ENCODE measurements at places on chromosomes 7 and 10.

DNA sequence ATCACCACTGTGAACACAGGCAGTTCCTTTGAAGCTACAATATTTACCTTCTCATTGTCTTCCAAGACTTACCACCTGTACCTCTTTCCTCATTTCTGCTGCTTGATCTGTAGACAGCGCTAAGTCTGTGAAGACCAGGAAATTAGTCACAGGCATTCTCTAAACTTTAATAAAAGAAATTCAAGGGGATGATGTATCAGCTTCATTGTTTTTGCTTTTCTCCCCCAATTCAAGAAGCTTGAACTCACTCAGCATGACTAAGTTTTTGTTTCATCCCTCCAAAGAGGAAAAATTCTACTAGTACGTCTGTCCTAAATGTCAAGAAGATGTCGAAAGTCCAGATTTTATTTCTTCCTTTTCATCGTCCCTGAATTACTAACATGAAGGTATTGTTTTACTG, 75.3 kb upstream of the PPP1R9A start:
- no peak for DNase-seq

GRCh38 chr7:111750878-111751277, 188.6 kb upstream of the IMMP2L start:
- DNase-seq: no peak

DNA sequence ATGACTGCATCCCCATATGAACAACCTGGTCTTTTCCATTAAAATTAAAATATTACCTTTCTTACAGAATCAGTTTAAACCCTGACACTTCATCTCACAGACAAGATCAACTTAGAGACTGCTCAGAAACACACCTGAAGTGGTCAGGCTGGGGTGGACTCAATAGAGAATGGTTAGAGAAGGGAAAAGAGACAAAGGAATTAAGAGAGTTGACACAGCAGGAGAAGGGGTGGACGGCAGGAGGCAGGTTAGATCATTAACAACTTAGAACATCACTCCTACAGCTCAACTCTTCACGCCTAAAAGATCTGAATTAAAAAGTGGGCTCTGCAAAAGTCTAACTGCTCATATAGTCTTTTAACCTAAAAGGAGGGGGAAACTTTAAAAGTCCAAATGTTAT, 157.7 kb upstream of the COL1A2 start:
- no peak for DNase-seq

DNA sequence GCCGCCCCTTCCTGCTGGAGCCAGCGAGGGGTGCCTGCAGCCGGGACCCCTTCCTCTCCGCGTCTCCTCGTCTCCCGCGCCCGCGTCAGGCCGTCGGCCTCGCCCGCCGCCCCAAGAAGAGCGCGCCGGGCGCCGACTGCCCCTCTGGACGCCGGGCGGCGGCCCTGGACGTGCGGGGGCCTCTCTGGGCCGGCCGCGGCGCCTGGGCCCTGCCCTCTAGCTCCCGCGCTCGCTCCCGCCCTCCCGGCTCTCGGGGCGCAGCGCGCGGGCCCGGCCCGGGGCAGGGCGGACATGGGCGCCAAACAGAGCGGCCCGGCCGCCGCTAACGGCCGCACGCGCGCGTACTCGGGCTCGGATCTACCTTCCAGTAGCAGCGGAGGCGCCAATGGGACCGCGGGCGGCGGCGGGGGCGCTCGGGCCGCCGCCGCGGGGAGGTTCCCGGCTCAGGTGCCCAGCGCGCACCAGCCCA, 704 bp downstream of the ZNRF2 start:
- DNase-seq: peak; percentile 39

- no peak for DNase-seq
Measured at GRCh38 chr7:150942001-150942590, 36.0 kb downstream of the KCNH2 start.

GRCh38 chr7:21972397-21972784, 26.7 kb upstream of the CDCA7L start:
- no peak for DNase-seq

GRCh38 chr7:40879941-40880543, 745.2 kb downstream of the SUGCT start:
- DNase-seq: peak; percentile 29

GRCh38 chr10:113226831-113227445, 276.9 kb downstream of the TCF7L2 start:
- DNase-seq: no peak

- no peak for DNase-seq
Measured at GRCh38 chr10:132993271-132994184, 51.2 kb upstream of the CFAP46 start.

GRCh38 chr7:17236603-17237002, 61.8 kb upstream of the AHR start:
- peak; percentile 55 for DNase-seq

GRCh38 chr7:64802699-64803098, 8.5 kb downstream of the ZNF138 start:
- DNase-seq: no peak

- DNase-seq: no peak
Measured at GRCh38 chr10:16975188-16975587, 154.4 kb downstream of the CUBN start.

DNA sequence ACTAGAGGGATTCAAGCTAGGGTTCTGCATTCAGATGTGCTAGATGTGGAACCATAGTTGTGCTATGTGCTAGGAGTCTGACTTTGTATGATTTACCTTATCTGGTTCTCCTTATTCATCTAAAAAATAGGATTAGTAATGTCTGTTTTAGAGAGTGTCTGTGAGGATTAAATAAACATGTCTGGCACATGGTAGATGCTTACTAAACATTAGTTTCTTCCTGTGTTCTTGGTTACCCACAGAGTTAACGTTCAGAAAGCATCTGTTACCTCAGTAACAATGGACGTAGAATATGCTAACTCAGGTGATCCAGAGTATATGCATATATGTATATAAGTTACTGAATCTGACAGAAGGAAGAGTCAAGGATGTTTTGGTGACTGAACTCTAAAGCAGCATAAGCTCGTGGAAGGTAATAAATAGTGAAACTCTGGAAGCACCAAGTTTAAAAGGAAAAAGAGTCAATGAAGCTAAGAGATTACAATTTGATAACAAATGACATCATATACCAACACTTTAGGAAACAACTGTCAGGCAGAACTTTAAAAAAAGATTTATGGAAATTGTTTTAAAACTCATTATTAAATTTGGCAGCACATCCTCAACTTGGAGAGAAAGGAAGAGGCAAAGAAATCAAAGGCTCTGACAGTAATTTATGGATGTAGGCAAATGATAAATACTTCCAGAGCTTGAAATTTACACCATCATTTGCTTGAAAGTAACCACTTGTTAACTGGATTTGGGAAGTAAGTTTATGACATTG, 127.0 kb downstream of the CCNY start:
- no peak for DNase-seq

DNA sequence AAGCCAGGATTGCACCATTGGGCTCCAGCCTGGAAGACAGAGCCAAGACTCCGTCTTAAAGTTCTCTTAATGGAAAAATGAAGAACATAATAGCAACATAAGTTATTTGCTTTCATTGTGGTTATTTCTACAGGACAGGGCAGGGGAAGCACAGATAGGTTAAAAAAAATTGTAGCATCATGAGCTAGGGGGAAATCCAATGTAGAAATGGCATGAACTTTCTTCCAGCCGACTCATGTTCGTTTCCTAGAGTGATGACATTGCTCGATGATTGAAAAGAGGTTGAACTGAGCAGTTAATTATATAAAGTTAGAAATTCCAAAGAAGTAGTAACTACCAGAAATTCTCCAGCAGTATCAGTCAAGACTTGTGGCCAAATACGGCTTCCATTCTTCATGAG, 64.9 kb downstream of the DAGLB start:
- DNase-seq: peak; percentile 20

DNA sequence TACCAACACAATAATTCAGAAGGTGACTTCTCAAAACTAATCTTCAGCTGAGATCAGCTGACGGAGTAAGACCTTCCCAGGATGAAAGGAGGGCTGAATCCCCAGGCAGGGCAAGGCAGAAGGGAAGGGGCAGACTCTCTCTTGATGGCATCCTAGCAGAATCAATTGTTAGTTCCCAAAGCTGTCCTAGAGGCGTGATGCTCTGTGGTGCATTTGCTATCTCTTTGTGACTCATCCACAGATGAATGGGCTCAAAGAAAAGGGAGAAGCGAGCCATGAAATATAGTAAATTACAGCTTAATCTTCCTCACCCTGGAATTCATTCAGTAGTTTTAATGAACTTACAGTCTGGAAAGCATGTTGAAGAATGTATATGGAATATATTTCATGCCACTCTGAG, 37.2 kb downstream of the PDE1C start:
- no peak for DNase-seq

DNA sequence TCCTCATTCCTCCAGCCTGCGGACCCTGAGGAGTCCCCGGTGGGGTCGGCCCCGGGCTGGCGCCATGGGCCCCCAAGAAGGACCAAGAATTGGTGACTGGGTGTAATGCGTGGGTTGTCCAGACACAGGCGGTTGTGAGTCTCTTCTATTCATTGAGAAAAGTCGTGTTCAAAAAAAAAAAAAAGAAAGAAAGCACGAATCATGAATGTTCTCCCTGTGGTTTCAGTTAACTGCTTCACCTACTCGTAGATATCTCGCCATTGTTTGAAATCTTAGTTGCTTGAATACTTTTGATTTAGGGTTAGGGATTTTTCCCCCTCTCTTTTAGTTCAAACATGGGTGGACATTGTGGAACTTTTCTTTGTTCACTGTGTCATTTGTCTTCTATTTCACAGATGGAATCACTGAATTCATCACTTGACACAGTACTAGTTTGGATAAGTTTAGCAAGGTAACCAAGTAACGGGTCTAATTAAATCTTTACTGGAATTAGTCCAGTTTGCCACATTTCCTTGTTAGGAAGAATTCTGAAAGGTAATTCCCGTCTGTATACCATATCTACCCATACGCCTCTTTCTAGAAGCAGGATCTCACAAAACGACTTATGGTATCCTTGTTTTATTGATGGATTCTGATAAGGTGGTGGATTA, 775 bp downstream of the STARD3NL start:
- DNase-seq: peak; percentile 38

- no peak for DNase-seq
Measured at GRCh38 chr10:78764846-78765430, 303.8 kb upstream of the ZMIZ1 start.

DNA sequence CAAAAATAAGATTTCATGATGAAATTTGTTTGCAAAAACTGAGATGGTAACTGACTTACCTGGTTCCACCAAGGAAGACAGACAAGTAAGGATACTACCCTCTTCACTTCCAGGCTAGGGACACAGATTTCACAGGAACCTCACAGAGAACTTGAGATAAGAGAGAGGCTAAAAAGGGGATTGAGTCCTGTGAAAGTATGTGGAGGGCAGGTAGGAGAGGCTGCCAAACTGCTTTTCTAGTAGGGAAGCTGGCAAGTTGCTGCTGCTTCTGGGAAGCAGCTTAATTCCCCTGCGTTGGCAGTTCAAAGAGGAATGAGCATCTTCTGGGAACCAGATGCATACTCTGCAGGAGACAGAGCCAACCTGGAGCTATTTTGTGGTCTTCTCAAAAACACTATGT, 841.6 kb downstream of the CCSER2 start:
- DNase-seq: no peak

GRCh38 chr7:123682690-123683089, 27.0 kb downstream of the LMOD2 start:
- DNase-seq: peak; percentile 71

- no peak for DNase-seq
Measured at GRCh38 chr7:125491137-125491536, 561.5 kb upstream of the POT1 start.

DNA sequence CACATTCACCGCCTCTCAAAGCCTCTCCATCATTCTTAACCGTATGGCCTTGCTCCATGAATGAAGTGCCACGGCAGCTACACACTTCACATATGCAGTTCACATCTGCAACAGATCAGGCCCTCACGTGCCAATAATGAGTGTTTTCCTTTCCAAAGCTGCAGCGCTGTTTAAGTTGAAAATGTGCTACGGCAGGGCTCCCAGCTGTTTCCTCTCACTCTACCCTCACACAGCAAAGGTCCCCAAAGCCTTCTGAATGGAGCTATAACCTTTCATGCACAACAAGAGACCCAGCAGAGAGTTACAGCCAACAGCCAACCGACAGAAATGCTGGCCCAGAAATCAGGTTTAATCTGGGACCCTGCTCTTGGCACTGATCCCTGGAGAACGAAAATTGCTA, 236.1 kb downstream of the ELMO1 start:
- DNase-seq: peak; percentile 9

GRCh38 chr10:130757821-130758489, 553.6 kb downstream of the TCERG1L start:
- DNase-seq: no peak

- no peak for DNase-seq
Measured at GRCh38 chr7:18558910-18559309, 63.4 kb downstream of the HDAC9 start.

GRCh38 chr10:62069452-62070178, 168.1 kb downstream of the ARID5B start:
- no peak for DNase-seq

- DNase-seq: no peak
Measured at GRCh38 chr10:46250898-46251856, 35.6 kb upstream of the ANTXRL start.

GRCh38 chr10:15579605-15580004, 140.1 kb downstream of the ITGA8 start:
- DNase-seq: peak; percentile 61

GRCh38 chr7:129830949-129831348, 121.8 kb downstream of the UBE2H start:
- no peak for DNase-seq

GRCh38 chr7:146424084-146424483, 307.5 kb downstream of the CNTNAP2 start:
- no peak for DNase-seq

DNA sequence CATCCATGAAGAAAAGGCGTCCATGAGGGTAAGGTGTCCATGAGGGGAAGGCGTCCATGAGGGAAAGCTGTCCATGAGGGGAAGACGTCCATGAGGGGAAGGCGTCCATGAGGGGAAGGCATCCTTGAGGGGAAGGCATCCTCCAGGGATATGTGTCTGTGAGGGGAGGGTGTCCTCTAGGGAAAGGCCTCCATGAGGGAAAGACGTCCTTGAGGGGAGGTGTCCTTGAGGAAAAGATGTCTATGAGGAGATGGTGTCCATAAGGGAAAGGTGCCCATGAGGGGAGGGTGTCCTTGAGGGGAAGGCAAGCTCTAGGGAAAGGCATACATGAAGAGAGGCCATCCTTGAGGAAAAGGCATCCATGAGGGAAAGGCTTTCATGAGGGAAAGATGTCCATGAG, 92.6 kb downstream of the INPP5A start:
- DNase-seq: no peak

DNA sequence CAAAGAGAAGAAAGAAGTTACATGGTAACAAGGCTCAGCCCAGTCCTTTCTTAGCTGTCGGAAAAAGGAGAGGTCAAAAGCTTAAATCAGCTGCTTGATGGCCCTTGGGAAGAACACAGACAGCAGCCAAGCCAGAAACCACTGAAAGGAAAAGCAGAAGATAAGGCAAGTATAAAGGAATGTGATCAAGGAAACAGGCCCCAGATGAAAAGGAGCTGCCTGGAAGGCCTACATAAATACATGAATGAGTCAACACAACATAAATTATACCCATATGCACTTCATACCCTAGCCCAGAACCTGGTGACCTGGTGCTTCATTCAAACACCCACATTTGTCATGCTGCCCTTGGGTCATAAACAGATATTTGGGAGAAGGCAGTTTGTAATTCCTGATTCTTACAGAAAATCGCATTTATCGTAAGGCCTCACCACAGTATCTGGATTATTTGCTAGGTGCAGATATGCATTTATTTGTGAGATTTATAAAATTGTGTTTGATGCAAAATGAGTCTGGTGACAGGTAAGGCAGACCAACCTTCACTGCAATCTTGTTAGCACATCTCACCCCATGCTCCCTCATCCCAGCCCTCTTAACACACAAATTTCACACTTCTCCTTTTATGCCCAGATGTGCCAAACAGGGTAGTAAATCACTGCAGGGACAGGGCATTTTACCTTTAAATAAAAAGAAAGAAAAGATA, 94.9 kb upstream of the KCNIP2 start:
- DNase-seq: peak; percentile 83

Data from fibroblast of skin of scalp (primary cell).